Stimulated activated CD4-positive, alpha-beta T cell treated with anti-CD3 and anti-CD28 coated beads, Interleukin-12 subunit alpha, Interleukin-12 subunit beta, amount 100 ng/mL, for 4 hours (primary cell): ENCODE measurements at places on chromosomes 5 and 9.

DNA sequence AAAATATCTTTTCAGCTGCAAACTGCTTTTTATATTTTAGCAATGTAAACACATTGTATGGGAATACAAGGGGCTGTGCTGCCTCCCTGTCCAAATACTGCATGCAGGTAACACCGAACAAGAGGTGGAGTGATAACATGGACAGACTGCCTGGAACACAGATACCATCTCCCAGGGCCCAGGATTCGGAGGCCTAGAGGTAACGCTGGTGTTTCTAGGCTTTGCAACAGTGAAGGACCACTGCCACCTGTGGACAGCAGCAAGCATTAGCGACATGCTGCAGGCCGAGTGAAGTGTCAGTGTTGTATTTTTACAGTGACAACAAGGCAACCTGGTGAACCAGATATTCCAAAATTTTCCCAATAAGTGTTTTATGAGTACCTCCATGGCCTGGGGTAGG, 379.1 kb downstream of the DMRT2 start:
- DNase-seq, result no peak

- DNase-seq, result no peak
These were observed 57.4 kb downstream of the GCNT1 start for GRCh38 chr9:76516350-76516749.

GRCh38 chr5:141646026-141646425, 5.2 kb downstream of the FCHSD1 start:
- DNase-seq, result no peak

DNA sequence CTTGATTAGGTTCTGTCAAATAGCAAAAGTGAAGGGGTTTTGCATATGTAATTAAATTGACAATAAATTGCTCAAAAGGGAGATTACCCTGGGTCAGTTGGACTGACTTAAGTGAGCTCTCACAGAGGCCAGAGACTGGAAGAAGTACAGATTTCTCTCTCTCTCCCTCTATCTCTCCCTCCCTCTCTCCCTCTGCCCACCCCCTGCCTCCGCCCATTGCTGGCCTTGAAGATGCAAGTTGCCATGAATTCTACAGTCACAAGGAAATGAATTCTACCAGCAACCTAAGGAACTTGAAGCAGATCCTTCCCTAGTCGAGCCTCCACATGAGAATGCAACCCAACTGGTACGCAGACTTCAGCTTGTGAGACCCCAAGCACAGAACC, 119.2 kb downstream of the LPAR1 start:
- no peak for DNase-seq

- DNase-seq, result no peak
These were observed 10.7 kb downstream of the GAPT start for GRCh38 chr5:58501778-58502417.

GRCh38 chr5:131943916-131944315, 1.5 kb downstream of the MEIKIN start:
- DNase-seq, result no peak

DNA sequence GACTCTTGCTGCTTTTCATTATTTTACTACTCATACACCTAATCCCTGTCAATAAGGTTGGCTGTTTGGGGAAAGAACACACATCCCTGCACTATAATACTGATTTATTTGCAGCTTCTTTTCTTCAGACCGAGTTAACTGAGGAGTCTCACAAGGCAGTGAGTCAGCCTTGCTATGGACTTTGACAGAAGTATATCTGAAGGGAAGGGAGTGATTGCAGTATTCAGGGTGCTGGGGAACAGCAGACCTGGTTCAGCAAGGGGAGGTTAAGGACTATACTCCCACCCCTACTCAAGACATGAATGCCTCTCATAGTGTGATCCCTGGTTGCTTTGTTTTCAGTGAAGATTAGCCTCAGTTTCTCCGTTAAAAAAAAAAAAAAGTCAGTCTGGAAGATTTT, 99.8 kb downstream of the TLE4 start:
- DNase-seq, result no peak

DNA sequence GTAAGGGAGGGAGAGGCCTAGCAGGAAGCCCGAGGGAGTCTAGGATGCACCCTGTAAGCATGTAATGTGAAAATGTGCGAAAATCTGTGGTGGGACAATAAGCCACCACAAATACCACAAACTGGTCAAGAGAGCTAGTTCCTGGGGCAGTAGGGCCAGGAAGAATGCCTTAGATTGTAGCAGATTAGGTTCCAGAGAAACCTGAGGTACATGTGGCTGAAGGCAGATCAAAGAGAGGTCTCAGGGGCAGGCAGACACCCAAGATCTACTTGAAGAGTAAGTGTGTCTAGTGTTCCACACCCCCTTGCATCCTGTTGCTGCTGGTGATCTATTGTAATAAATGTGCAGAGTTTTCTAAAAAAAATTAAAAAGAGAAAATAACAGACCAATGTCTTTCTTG, 1677.3 kb upstream of the CDH6 start:
- no peak for DNase-seq

GRCh38 chr5:147966829-147967228, 60.5 kb upstream of the C5orf46 start:
- DNase-seq, result no peak

- no peak for DNase-seq
These were observed 91.1 kb downstream of the TARS1 start for GRCh38 chr5:33531824-33532223.

GRCh38 chr5:93596676-93597490, 13.9 kb downstream of the NR2F1 start:
- DNase-seq, result no peak

DNA sequence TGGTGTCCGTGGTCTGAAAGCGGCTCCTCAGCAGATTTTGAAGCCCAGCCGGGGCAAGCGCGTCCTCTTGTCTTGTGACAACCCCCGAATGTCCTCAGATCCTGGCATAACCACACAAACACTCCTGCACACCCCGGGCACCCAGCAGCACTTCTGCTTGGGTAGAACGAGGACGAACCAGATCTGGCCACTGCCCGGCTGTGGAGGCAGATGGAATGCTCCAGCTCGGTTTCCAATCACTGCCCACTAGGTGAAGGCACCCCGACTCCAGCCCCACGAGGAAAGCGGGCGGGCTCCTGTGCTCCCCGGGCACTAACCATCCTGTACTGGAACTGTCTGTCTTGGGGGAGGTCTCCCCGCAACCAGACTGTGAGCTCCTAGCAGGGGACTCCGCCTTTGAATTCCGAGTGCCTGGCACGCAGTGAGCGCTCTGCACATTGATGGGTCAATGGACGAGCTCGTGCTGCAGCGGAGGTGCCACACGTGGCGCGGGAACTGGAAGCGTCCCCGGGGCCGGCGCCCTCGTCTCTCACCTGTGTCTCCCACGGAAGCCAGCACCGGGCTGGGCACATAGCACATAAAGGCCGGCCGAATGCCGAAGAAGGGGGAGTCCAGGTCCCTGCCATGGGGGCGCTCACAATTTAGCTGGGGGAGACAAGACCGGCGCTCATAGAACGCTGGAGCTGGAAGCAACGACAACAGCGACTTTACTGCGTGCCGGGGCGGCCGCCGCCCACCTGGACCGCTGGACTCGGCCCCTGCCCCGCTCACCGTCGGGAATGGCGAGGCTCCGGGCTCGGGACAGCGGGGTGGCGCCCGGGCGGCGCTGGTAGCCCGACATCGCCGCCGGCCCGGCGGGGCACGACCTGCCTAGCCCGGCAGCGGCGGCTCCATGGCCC, 608 bp downstream of the ENTR1 start:
- peak; percentile 36 for DNase-seq

GRCh38 chr5:137201876-137202275, 297.2 kb downstream of the SPOCK1 start:
- no peak for DNase-seq

- DNase-seq, result no peak
These were observed 14.3 kb downstream of the ARHGAP26 start for GRCh38 chr5:142784401-142784955.

- DNase-seq, result no peak
These were observed 76.7 kb downstream of the ITGA1 start for GRCh38 chr5:52864371-52864770.

DNA sequence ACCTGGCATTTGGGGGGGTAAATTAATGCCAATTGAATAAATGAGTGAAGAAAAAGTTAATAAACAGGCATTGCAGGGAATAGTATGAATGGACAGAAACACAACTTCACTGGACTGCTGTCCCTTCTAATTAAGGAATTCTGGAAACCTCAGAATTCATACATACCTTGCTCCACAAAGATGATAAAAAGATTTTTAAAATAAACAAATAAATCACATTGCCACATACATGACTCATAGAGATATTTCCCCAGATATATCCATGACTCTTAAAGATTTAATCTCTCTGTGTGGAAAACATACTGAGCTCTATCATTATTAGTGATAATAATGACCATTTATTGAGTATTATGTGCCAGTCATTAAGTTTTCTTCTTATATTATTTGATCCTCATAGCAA, 469.0 kb upstream of the MEF2C start:
- no peak for DNase-seq

- DNase-seq, result peak; percentile 57
These were observed at the start of gene AQP3 for GRCh38 chr9:33446946-33447798. AQP3 (minus strand) TSS chr9:33447593; CDS start chr9:33447530, 63 bp downstream.

DNA sequence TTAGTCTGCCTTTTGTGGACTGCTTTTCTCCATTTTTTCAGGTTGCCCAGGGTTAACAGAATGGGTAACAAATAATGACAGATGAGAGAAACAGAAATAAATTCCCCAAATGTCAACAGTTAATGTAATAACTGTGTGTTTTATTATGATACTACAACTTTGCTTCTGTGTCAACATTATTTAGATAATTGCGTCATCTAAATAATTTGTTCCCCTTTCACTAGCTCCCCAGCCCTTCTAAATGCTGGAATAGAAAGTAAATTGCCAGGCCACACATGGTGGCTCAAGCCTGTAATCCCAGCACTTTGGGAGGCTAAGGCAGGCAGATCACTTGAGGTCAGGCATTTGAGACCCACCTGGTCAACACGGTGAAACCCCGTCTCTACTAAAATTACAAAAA, 53.5 kb downstream of the RNF38 start:
- no peak for DNase-seq

- DNase-seq, result no peak
These were observed 631.2 kb upstream of the CCNG1 start for GRCh38 chr5:162806195-162806594.

GRCh38 chr5:158884827-158885518, 214.7 kb downstream of the EBF1 start:
- DNase-seq, result no peak

DNA sequence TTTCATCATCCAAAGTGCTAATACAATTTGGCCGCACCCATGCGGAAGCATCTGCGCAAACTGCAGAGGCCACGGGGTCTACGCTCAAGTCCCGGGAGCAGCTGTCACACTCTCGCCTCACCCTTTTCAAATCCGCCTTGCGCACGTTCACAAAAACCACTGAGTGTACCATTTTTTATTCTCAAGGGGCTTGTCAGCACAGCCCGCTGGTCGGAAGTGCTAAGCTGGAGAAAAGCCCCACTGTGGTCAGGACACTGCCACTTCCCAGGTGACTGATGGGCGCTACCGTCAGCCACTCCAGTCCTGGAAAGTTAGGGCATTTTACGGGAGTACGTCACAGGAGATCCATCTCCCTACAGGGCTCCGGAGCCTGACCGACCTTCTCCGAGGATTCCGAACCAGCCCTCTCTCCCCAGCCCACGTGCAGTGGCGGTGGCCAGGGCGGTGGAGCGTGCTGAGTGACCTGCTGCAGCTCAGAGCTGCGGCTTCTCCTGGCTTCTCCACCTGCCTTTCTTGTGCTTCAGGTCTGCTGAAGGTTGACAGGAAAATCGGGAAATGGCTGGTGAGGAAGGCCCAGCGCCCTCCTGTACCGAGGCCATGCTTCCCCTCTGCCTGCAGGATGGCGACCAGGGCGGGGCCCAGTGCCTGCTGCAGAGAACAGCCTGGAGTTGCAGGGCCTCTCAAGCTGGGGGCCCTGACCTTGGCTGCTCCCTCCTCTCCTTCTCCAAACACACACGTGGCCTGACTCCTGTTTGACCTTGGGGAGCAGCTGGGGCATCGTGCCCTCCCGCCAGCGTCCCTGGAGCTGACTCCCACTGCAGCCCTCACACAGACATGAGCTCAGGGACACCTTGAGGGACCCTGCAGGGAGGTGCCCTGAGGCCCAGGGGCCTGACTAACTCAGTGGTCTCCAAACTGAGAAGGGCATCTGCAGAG, 14.3 kb downstream of the RASGEF1C start:
- DNase-seq, result no peak

GRCh38 chr5:96324708-96325107, 108.3 kb downstream of the PCSK1 start:
- DNase-seq, result no peak

DNA sequence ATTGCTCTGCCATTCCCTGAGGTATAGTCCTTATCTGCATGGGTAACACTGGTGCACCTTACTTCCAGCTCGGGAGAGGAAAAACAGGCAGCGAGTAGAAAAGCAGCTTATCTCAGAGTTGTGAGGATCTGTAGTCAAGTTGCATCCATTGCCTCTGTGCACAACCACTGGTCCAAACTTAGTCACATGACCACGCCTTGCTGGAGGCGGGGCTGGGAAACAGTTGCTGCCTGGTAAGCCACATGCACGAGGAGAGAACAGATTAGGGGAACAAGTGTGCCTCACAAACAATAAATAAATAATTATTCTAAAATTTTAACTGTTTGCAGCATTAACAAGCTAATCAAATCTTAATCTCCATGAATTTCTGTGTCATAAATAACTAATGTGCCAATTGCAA, 18.6 kb downstream of the ZNF622 start:
- DNase-seq, result no peak

- no peak for DNase-seq
These were observed 571.1 kb upstream of the ZNF608 start for GRCh38 chr5:125317536-125317995.

GRCh38 chr9:10235376-10235775, 377.4 kb downstream of the PTPRD start:
- DNase-seq, result no peak

GRCh38 chr5:850511-851006, at the start of gene ZDHHC11:
ZDHHC11 (minus strand) TSS chr5:850986; CDS start chr5:850602, 384 bp downstream.
- no peak for DNase-seq

DNA sequence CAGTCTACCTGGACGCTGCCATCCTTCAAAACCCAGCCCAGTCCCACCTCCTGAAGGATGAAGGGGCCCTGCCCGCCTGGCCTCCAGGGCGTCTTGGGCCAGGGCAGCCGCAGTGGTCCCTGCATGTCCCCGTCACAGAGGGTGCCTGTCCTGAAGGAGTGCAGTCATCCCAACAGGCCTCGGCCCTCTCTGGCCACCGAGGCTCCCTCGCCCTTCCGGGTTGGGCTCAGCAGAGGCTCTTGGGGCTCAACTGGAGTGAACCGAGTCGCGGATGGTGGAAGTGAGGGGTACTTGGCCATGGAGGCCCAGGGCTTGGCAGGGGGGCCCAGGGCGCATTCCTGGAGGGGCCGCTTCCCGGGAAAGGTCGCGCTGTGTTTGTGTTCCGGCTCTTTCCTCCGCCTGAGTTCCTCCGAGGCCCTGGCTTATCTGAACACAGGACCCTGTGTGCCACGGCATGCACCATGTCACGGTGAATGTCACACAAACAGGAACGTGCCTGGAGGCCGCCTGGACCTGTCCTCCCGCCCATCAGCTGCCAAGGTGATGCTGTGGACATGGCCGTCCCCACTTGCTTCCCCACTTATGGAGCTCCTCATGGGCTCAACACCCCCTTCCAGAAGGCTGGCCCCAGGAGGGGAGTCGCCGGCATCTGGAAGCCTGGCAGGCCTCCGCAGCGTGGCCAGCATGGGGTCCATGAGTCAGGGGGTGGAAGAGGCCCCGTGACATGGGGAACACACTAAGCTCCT, 25.7 kb upstream of the OBP2B start:
- no peak for DNase-seq
